AG10803 (cell line): ENCODE measurements at places on chromosomes 16 and 17.

DNA sequence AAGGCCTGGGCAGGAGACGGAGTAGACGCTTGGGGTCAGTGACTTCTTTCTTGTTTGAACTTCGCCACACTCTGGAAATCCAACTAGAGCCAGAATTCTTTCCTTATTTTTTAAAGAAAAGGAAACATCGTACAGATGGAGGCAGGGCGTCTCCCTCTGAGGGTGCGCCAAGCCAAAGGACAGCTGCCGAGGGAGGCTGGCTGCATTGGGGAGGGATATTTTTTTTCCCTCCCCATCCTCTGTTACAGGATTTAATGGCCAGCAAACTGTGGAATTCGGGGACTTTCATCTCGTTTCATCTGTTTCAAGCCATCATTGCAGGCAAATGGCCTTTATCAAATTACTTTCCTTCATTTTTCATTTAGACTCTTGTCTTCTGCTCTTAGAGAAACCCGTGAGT, 15.9 kb downstream of the CDK5R1 start:
- no peak for DNase-seq

DNA sequence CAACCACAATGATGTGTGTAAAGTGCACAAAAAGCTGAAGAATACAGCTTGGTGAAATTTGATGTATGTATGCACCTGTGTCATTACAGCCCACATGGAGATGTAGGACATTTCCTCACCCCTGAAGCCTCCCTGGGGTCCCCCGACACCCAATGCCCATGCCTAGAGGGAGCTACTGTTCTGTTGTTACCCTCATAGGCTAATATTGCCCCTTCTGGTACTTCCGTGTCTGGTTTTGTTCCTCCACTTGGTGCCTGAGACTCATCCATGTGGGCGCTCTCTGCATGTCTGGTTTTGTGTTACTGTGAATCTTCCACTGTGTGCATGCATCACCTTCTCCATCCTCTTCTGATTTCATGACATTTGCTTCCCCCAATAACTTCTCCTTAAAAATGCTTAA, 18.6 kb downstream of the TNFRSF13B start:
- DNase-seq, result no peak

- no peak for DNase-seq
Observed at GRCh38 chr17:33874617-33875060, 380.4 kb upstream of the CCL2 start.

DNA sequence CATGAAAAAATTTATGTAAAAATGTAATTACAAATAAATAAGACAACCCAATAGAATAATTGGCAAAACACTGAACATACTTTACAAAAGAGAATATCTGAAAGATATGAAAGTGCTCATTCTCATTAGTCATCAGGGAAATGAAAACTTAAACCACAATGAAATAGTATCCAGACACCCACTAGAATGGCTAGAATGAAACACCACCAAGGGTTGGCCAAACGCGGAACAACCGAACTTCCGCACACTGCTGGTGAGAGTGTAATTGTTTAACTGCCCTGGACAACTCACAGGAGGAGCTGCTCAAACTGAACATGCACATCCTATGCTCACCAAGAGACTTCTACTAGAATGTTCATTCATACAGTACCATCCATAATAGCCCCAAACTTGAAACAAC, 5.8 kb upstream of the ZDHHC7 start:
- no peak for DNase-seq

GRCh38 chr16:77223184-77223583, 24.0 kb downstream of the SYCE1L start:
- DNase-seq, result no peak

GRCh38 chr17:47989159-47989558, 18.2 kb downstream of the CDK5RAP3 start:
- no peak for DNase-seq

DNA sequence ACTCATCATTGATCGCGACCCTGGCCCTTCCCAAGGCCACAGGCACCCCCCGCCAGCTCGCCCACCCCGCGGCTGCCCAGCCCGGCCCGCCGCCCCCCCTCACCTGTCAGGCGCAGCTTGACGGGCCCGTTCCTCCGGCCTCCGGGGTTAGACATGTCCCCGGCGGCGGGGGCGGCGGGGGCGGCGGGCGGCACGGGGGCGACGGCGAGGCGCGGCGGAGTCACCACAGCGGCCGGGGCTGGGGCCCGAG, 456 bp downstream of the SMURF2 start:
- DNase-seq, result no peak

DNA sequence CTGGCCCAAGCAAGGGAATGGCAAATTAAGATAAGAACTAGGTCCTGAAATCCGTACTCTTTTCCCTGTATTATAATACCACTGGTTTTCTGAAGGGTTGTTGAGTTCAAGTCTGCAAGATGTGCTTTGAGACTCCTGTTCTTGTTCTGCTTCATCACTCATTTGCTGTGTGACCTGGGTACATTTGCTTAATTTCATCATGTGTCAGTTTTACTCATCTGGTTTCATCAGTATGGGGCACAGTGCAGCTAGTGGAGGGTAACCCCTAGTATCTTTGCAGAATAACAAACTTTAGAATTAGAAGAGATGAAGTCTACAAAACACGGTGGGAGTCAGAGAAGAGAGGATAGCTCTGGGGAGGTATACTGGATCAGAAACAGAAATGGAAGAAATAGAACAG, 21.9 kb upstream of the EFCAB13 start:
- no peak for DNase-seq

DNA sequence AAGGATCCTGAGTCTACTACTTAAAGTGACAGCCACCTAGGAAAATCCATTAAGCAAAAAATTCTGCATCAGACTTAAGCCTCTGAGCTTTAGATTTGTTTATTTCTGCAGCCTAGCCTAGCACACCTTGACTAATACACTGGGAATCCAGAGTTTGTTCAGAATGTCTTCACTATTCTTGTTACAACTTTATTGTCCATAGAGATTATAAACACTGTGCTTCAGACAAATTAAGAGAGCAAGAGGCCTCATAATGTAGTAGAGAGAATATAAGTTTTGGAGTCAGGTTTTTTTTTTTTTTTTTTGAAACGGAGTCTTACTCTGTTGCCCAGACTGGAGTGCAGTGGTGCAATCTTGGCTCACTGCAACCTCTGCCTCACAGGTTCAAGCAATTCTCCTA, 8.9 kb upstream of the THUMPD1 start:
- DNase-seq, result no peak

DNA sequence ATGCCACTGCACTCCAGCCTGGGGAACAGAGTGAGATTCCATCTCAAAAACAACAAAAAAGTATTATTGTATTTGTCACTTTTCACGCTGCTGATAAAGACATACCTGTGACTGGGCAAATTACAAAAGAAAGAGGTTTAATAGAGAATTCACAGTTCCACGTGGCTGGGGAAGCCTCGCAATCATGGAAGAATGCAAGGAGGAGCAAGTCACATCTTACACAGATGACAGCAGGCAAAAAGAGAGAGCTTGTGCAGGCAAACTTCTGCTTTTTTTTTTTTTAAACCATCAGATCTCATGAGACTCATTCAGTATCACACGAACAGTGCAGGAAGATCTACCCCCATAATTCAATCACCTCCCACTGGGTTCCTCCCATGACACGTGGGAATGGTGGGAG, 41.5 kb upstream of the ETV4 start:
- no peak for DNase-seq

- DNase-seq, result no peak
Observed at GRCh38 chr16:56571525-56571924, 6.7 kb downstream of the MT4 start.

- no peak for DNase-seq
Observed at GRCh38 chr17:37553401-37553966, 55.7 kb downstream of the SYNRG start.

- DNase-seq, result no peak
Observed at GRCh38 chr16:48113471-48113870, 42.3 kb downstream of the ABCC12 start.

DNA sequence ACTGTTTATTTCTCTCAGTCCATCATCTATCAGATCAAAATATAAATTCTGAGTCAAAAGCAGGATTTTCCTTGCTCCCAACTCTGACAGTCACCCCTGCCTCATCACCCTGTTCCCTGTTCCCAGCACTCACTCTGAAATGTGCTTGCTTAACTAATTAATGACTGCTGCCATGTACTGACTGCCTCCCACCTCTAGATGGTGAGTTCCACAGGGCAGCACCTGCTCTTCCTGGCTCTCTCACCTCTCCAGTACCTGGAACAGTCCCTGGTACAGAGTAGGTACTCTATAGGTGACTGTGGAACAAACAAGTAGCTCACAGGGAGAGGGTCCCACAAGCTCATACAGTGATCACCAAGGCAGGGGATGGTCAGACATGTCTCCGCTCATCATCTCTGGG, 114.3 kb upstream of the C16orf82 start:
- no peak for DNase-seq

DNA sequence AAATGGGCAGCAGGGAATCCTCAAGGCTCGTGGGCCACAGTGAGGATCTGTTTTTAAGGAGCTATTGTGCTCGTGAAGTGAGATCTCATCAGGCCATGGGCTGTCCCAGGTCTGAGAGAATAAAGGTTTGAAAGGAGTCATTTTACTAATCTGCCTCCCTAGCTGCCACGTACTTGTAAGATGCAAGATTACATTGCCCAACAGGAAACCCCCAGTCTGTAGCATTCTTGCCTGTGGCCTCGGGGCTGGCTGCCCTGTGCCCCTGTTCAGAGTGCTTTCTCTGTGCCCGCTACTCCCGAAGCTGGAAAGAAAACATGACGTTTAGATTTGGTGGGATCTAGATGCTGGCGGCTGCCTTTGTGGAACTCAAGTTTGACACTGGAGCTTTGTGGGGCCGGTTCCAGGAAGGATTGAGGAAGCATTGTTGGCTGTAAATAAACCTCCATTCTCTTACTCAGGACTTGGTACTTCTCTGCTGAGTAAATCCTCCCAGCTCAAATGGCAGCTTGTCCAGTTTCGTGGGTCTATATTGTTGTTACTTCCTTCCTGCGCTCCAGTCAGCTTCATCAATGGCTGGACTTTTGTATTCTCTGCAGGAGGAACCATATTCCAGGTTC, 21.2 kb downstream of the SAP30BP start:
- peak; percentile 72 for DNase-seq

- no peak for DNase-seq
Observed at GRCh38 chr16:88905563-88905962, 39.1 kb upstream of the PABPN1L start.

- no peak for DNase-seq
Observed at GRCh38 chr17:69639096-69639495, 224.6 kb downstream of the MAP2K6 start.

DNA sequence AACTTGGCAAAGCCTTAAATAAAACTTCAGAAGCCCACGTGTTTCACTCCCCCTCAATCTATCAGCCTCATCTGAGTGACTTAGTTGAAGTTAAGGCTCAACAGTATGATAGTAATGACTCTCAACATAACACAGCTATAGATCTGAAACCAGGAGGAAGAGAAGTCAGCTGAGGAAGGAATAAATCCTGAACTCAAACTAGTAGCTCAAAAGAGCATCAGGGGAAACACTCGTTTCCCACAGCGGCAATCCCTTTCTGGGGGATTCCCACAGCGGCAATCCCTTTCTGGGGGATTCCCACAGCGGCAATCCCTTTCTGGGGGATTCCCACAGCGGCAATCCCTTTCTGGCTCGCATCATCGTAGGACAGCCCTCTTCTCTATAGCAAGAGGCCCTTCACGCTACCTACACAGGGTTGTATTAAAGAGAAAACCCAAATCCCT, 56.8 kb downstream of the ZZEF1 start:
- no peak for DNase-seq

GRCh38 chr17:82060614-82061013, 5.0 kb downstream of the DUS1L start:
- no peak for DNase-seq

- no peak for DNase-seq
Observed at GRCh38 chr17:77454242-77455095, 313.7 kb downstream of the SEC14L1 start.

DNA sequence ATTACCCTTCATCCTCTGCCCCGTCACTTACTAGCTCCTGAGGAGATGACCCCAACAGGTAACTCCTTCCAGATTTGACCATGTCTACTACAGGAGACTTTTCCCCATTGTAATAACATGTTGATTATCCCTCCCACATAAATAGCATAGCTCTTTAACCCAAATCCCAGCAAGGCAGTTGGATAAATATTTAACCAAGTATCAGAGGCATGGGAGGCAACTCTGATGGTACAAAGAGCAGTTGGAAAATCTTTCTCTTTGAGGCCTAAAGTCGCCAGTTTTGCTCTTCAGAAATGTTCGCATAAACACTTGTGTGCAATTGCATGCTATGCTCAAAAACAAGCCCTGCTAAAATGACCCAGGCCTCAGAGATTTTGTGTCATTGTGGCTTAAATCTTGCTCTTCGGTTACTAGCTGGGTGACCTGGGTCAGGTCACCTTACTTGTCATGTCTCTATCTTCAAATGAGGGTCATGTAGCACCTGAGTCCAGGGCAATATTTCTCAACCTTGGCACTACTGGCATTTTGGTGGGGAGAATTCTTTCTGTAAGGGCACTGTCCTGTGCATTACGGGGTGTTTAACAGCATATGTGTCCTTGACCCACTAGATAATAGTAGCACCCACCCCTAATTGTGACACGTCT, 48.8 kb downstream of the HSD17B2 start:
- no peak for DNase-seq

- no peak for DNase-seq
Observed at GRCh38 chr17:61560071-61560470, 30.9 kb downstream of the NACA2 start.

- DNase-seq, result peak; percentile 74
Observed at GRCh38 chr17:38464251-38464722, 36.0 kb downstream of the ARHGAP23 start.

DNA sequence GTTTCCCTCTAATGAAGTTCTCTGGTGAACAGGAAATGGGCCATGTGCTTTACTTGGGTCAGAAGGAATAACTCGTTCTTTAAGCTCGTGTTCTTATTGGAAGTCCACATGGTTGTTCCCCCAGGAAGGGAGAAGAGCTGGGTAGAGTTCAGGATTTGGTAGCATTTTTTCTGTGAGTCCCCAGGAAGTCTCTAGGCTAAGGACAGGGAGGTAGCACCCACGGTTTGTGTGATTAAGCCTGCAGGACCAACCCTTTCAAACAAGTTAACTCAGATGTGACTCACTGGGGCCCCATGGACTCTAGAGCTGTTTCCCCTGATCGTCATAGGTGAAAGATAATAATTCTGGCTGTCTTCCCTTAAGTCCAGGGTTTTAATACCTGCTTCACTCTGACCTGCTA, 16.4 kb downstream of the SAP30BP start:
- peak; percentile 36 for DNase-seq

- no peak for DNase-seq
Observed at GRCh38 chr16:23994615-23995014, 158.8 kb downstream of the PRKCB start.
